ENCODE measurements at places on chromosomes 11 and 22. TPM values are rescaled to one million over a fixed set of nuclear protein-coding genes. Genes with fewer than 3 reads are reported as not detected.

MACROD1 gene
- 20.5 TPM for total RNA-seq

KRTAP5-10 gene
- not detected for total RNA-seq

SEPTIN3 gene
- 0.37 TPM for total RNA-seq

CCDC89 gene
- total RNA-seq, result 7.9 TPM

SLC22A12 gene
- total RNA-seq, result not detected

CEND1 gene
- 1.00 TPM for total RNA-seq

OR51A4 gene
- total RNA-seq, result not detected

SLC5A4 gene
- 0.11 TPM for total RNA-seq

FOLR2 gene
- not detected for total RNA-seq

Data from uterine smooth muscle cell (primary cell).